Activated T-helper 17 cell treated with anti-CD3 and anti-CD28 coated beads, Interleukin-2, amount 50 U/mL, for 72 hours (primary cell): ENCODE measurements at places on chromosomes 16 and 17. TPM values are rescaled to one million over a fixed set of nuclear protein-coding genes. Genes with fewer than 3 reads are reported as not detected.

DNA sequence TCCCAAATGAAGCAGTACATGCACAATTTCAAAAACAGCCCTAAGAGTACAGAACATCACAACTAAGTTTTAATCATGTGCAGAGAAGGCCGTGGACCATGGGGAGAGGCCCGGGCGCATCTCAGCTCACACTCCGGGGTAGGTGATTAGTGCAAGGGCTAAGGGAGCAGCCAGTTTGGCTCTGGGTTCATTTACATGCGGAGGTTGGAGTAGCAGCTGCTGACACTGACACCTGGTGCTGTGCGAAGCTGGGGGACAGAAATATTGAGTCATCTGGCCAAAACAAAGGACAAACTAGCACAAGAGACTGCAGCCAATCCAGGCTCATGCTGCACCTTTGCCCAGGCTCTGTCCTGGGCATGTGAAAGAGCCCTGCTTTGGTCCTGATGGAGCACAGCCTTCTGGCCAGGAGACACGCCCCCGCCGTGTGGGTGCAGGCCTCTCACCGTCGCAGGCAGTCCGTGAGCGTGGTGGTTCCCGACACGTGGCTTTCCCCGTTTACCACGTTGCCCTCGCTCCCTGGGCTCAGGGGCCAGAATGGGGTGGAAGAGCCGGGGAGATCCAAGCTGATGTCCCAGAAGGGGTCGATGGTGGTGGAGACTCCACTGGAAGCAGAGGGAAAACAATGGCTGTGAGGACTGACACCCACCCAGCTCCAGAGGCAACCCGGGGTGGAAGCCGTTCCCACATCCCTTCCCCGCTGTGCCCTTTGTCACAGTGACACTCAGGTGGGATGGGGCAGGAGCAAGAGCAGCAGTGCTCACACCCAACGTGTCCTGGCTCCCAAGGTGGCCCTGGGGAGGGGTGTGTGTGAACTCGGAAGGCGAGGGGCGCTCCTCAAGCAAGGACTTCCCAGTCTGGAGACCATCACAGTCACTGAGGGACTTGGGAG, 31.9 kb downstream of the USP22 start:
- ATAC-seq = no peak
- H3K27me3 ChIP-seq = no peaks in the 10 kb centered on the region
- H3K36me3 ChIP-seq = peaks cover 100% of the 10 kb centered on the region
- H3K27ac ChIP-seq = no peak overlapping the region
- no peak overlapping the region for H3K4me3 ChIP-seq

- no peak overlapping the region for H3K4me3 ChIP-seq
- H3K27ac ChIP-seq = peak overlapping the region; percentile 45
- peaks cover 21% of the 10 kb centered on the region for H3K27me3 ChIP-seq
- H3K36me3 ChIP-seq = no peaks in the 10 kb centered on the region
These were observed 56.3 kb upstream of the SMIM36 start for GRCh38 chr17:55567240-55568214.

GRCh38 chr17:33322063-33322462, 29.0 kb upstream of the ASIC2 start:
- H3K27me3 ChIP-seq = peaks cover 48% of the 10 kb centered on the region
- H3K27ac ChIP-seq = no peak overlapping the region
- no peak overlapping the region for H3K4me3 ChIP-seq
- ATAC-seq = no peak

Gene GLOD4
- 41.5 TPM for total RNA-seq

Gene IL21R
- total RNA-seq = 41.8 TPM

Gene CTRB1
- not detected for total RNA-seq
